ENCODE measurements at places on chromosomes 7 and 10.

DNA sequence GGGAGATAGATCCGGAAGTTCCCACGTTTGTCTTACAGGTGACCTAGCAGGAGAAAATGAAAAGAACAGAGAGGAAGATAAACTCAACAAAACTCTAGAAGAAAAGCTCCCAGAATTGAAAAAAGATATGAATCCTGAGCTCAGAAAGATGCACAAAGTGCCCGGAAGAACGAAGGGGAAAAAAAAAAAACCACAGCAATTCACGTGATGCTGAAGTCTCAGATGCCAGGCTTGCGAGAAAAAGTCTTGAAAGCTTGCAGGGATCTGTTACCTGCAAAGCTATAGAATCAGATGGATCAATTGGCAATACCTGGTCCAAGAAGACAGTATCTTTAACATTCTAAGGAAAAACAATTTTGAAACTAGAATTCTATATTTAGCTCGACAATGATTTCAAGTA is 33.5 kb downstream of the CARD11 start:
- DNase-seq: no peak

DNA sequence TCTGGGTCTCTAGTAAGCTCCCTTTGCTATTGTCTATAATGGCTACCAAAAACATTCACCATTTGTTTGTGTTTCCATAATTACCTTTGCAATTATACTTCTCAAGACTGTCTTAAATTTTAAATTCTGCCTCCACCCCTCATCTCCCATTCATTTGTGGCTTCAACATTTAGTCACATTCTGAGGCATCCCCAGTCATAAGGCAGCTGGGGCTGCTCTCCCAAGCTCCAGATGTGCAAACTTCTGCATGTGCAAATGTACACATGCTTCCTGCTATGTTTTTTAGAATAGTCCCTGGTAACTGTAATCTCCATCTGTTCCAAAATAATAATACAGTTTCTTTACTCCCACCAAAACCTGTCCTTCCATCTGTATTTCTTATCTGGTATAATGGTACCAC is 97.3 kb downstream of the CDK6 start:
- no peak for DNase-seq

DNA sequence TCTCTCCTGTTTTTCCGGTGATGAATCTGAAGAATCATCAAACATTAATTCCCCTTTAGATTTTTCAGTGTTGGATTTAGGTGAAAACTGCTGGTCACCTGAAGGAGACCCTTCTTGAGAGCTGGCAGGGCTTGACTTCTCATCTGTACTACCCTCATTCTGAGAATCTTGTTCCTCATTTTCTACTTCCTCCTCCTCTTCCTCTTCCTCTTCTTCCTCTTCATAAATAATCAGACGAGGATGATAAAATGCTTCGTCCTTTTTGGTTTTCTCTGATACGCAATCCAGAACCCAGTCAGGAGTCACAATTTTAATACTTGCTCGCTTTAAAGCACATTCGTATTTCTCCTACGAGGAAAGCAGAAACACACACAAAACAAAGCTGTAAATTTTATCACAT is 26.9 kb downstream of the PAXIP1 start:
- DNase-seq: no peak

DNA sequence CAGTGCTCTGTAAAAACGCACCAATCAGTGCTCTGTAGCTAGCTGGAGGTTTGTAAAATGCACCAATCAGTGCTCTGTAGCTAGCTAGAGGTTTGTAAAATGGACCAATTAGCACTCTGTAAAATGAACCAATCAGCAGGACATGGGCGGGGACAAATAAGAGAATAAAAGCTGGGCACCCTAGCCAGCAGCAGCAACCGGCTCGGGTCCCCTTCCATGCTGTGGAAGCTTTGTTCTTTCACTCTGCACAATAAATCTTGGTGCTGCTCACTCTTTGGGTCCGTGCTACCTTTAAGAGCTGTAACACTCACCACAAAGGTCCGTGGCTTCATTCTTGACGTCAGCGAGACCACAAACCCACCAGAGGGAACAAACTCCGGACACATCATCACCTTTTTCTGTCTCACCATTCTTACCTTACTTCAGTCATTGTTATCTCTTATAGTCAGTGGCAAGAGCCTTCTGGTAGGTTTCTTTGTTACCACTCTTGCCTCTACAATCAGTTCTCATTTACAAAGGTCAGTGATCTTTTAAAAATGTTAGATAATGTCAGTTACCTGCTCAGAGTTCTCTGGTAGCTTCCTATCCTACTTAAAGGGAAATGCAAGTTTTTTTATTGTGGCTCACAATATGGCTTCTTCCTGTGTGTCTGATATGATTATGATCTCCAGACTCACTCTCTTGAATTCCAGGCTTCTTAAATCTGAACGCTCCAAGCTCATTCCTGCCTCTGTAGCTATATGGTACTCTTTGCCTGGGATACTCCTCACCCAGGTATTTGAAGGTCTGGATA is 4.5 kb downstream of the STAM start:
- peak; percentile 5 for DNase-seq

DNA sequence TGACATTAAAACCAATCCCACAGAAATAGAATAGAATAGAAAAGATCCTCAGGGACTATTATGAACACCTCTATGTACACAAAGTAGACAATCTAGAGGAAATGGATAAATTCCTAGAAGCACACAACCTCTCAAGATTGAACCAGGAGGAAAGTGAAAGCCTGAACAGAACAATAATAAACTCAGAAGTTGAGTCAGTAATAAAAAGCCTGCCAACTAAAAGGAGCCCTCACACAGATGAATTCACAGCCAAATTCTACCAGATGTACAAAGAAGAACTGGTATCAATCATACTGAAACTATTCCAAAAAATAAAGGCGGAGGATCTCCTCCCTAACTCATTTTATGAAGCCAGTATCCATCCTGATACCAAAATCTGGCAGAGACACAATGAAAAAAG is 220.3 kb upstream of the HPS1 start:
- no peak for DNase-seq

DNA sequence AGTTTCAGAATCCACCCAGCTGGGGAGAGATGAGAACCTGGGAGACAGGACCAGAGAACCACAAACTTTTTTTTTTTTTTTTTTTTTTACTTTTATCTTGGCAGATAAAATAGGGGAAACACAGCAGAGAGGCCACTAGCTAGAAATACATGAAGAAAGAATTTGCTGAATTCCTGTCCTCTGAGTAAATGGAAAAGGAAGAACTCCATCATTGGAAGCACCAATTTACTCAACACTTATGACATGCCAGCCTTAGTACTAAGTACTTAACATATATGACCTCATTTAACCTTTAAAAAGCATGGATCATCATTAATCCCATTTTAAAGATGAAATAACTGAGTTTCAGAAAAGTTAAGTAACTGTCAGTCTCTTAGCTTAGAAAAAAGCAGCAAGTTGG is 343.0 kb upstream of the NPSR1 start:
- DNase-seq: no peak

DNA sequence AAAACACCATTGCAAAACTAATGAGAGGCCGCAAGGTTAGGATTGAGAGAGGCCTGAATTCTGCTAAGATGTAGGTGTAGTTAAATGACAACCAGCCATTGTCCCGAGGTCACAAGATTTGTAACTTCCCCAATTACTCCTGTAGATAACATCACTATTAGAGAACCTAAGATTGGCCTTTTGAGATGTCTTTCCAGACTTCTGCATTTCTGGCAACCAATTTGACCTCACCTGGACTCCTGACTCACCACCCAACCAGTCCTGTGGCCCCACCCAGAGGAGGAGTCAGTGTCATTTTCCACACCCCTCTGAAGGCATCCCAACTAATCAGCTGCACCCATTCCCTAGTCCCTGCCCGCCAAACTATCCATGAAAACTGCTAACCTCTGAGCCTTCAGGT is 115.7 kb downstream of the PRKAG2 start:
- DNase-seq: no peak

GRCh38 chr10:127524908-127525665 is 24.0 kb upstream of the NPS start:
- DNase-seq: no peak

DNA sequence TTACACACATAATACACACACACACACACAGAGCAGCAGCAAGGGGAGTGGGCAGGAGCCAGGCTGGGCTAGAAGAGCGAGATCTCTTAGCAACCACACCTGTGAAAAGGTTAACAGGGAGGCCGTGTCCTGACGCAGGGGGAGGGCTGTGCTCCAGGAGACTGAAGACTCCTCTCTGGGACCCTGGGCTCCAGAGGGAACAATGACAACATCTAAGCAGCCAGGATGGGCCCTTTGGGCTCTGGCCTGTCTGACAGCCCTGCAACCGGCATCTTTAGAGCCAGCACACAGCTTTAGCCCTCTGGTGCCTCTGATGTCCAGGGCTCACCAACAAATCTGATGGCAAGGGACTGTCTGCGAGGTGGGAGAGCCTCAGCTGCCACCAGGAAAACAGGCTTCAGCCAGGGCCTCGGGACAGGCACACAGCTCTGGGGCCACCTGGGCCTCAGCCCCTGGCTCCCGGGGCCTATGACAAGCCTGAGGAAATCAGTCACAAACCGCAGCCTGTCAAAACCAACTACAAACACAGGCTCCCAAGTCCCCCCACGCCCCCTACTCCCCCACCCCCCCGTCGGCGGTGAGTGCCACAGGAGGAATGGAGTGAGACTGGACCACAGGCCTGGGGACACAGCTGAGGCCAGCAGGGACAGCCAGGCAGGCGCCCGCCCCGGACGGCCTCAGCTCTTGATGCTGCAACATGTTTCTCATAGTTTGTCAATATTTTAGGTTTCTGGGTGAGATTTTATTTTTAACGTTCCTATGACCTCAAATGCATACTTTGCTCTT is 102.8 kb downstream of the TNS3 start:
- DNase-seq: no peak

DNA sequence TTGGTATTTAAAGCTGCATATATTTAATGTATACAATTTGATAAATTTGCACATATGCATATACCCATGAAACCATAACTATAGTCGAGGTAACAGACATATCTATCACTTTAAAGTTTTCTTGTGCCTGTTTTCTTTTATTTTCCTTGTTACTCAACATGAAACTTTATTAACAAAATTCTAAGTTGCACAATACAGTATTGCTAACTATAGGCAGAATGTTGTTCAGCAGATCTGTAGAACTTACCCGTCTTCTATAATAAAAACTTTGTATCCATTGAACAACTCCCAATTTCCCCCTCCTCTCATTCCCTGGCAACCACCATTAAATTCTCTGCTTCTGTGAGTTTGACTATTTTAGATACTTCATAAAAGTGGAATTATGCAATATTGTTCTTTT is 404.6 kb upstream of the KCND2 start:
- no peak for DNase-seq

GRCh38 chr7:132307465-132307864 is 268.8 kb downstream of the PLXNA4 start:
- no peak for DNase-seq

DNA sequence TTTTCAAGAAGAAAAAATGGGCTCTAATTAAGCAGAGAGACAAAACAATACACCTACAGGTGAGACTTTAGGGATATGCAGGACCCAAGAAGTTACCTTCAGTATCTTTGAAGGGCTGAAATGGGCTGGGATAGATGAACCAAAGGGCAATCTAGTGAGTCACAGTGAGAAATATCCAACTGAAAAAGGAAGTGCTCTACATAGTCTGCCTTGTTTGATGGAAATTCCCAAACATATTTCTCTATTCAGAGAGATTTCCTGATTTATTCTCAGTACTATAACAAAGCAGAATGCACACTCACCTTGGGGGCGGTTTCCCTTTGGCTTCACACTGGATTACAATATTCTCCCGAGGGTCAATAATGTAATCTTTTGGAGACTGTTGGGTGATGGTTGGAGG is 104.1 kb upstream of the LAMB4 start:
- no peak for DNase-seq

- DNase-seq: no peak
Measured at GRCh38 chr10:113503930-113504329, 48.9 kb upstream of the HABP2 start.

DNA sequence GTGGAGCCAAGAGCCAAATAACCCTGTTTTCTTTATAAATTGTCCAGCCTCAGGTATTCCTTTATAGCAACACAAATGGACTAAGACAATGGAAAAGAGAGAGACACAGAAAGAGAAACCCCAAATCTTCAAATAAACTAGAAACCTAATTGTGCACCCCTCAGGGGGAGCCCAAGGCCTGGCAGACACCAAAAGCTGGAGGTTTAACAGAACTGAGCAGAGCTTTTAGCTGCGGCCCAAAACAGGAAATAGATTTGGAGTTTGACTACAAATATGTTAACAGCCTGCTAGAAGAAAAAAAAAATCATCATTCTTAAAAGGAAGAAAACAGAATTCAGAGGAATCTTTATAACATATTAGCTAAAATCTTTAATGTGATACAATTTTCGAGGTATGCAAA is 1135.0 kb downstream of the GATA3 start:
- DNase-seq: no peak

GRCh38 chr7:91865511-91865910 is 15.0 kb downstream of the MTERF1 start:
- no peak for DNase-seq

GRCh38 chr10:95405655-95406054 is 114.9 kb upstream of the PDLIM1 start:
- no peak for DNase-seq

DNA sequence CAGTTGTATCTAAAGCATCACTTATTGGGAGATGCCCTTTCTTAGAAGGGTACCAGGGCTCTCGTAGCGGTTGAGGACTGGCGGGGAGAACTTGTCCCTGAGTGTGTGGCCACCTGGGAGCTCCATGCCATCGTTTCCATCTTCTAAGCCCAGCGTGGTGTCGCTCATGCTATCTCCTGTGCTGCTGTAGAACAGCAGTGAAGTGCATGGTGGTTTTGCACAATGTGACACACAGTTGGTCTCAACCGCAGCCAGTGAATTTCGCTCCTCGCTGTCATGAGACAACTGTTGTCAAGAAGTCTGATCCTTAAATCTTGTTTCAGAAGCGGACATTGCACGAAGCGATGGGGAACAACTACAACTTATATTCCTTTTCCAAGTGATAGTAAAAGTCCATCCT is 283.4 kb downstream of the GRID1 start:
- no peak for DNase-seq

DNA sequence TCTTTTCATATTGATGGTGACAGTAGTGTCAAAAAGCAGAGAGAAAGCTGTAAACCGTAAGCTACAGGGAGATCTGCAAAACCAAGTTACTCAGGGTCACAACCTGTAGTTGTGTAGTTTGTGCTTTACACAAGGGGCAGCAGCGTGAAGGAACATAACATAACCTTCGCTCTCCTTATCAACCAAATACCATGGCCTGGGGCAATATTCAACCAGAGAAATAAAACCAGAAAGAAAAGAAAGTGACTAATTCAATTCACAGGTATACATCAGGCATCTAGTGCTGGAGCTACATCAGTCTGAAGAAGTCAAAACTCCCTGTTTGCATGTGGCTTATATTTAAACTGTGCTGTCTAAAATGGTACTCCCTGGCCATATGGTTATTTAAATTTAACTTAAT is 224.3 kb downstream of the TWIST1 start:
- DNase-seq: no peak

- no peak for DNase-seq
Measured at GRCh38 chr10:15792777-15793176, 67.5 kb downstream of the MINDY3 start.

DNA sequence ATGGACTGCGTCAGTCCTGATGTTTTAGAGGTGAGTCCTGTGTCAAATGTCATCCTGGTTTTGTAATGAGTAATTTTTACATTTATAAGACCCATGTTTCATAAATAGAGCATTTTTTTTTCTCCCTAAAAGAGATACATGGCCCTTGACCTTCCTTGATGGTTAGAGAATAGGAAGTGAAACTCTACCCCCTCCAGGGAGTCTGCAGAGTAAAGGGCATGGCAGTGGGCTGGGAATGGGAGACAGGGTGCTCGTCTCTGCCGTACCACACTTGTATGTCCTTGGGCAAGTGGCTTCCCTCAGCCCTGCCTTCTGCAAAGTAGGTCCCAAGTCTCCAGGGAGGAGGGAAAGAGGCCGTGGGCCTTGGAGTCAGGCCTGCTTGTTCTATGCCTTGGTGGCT is 63.9 kb downstream of the WDFY4 start:
- DNase-seq: no peak
